HuH-7 (cell line): ENCODE measurements at places on chromosomes 6 and 20.

DNA sequence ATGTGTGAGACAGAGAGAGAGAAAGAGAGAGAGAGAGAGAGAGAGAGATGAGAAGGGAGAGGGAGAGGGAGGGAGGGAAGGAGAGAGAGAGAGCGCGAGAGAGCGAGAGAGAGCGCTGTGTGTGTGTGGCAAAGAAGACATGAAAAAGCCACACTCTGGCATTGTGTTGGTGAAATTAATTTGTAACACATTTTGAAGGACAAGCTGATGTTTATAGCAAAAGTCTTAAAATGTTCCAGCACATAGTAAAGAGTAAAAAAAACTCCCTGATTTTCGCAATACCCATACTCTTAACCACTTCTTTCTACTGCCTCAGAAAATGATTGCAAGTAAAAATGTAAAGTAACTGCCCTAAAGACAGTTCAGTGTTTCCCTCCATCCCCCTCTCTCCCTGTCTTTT, 56.7 kb downstream of the SLC22A1 start:
- DNase-seq, result no peak

- no peak for DNase-seq
Observed at GRCh38 chr6:166939345-166939744, 17.0 kb downstream of the RNASET2 start.

- DNase-seq, result no peak
Observed at GRCh38 chr6:156914181-156914580, 137.0 kb downstream of the ARID1B start.

DNA sequence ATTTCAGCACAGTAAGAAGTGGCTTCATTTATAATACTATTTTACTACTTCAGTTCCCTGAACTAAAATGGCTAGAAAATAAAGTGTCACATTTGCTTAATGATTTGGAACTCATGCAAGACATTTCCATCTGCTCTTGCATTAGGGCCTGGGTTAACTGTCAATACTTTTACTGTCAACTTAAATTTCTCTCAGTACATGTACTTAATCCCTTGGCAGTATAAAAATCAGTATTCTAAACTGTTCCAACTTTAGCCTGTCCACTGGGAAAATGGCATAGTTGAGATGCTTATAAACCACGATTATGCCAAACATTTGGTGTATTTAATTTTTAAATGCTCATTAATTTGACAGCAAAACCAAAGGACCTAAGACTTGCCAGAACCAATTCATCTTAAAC, 154.5 kb downstream of the ASCC3 start:
- no peak for DNase-seq

DNA sequence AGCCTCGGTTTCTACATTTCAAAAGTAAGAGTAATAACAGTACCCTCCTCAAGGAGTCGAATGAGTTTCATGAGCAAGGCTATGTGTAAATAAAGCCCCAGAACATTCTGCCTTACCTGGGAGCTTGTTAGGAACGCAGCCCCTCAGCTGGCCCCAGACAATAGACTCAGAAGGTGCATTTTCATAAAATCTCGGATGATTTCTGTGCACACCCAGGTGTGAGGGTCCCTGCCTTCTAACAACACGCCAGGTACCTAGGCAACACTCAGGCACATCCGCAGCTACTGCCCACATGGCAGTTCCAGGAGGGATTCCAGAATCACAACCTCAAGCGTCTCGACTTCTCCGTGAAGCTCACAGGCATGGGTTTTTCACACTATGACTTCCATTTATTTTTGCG, 226.5 kb upstream of the CDH4 start:
- no peak for DNase-seq

GRCh38 chr6:149235130-149235561, 82.4 kb upstream of the TAB2 start:
- DNase-seq, result no peak

DNA sequence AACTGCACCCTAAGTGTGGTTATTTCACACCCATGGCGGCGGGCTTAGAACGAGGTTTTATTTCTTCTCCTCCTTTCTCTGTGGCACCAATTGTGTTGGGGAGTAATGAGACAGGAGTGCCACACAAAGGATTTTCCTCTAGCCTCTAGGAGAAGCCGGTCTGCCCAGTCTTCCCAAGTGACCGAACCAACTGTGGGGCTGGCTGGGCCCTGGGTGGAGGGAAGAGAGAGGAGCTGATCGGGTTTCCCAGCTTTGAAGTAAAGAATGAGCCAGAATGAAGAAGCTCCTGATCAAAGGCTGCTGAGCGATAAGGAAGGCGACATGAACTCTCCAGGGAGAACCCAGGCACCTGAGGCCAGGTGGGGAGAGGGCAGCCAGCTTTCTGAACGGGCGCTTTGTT, 616.0 kb upstream of the BTBD3 start:
- no peak for DNase-seq

DNA sequence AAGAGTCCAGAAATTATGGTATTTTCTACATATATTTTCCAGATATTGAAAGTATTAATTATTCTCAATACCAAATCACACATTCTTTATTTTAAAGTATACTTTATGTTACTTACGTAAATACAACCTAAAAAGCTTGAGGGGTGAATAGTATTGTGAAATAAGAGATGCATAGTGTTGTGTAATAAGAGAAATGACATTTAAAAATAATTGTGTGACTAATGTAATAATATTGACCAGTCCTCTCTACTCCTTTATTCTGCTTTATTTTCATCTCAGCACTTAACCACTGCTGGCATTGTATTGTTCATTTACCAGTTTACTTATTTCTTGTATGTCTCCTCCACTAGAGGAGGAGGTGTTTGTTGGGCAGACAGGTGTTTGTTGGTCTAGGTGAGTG, 135.6 kb downstream of the EYA4 start:
- DNase-seq, result no peak
